ENCODE measurements at places on chromosomes 7 and 10.

DNA sequence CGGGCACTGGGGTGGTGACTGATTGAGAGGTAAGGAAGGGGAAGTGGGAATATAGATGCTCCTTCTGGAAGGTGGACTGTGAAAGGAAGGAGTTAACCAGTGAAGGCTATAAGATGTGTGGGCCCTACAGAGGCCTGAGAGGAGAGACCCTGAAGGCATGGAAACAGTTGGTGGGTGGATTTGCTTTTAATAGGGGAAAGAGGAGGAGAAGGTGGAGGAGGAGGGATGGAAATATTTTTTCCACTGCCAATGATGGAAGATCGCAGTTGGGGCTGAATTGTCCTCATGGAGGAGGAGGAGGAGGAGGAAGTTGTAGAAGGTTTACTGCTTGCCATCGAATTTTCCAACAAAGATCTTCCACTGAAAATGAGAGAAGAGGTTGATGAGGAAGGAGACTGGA is 80.3 kb downstream of the KIAA1217 start:
- no peak for DNase-seq

- no peak for DNase-seq
Observed at GRCh38 chr10:34780818-34781380, 34.2 kb downstream of the PARD3 start.

- no peak for DNase-seq
Observed at GRCh38 chr10:43042503-43043341, 34.1 kb upstream of the RET start.

GRCh38 chr7:157483971-157484410 is 147.2 kb downstream of the DNAJB6 start:
- DNase-seq, result no peak

- DNase-seq, result no peak
Observed at GRCh38 chr7:100066953-100067352, 14.6 kb downstream of the ZNF3 start.

- no peak for DNase-seq
Observed at GRCh38 chr10:72089618-72090017, 1.3 kb upstream of the SPOCK2 start.

DNA sequence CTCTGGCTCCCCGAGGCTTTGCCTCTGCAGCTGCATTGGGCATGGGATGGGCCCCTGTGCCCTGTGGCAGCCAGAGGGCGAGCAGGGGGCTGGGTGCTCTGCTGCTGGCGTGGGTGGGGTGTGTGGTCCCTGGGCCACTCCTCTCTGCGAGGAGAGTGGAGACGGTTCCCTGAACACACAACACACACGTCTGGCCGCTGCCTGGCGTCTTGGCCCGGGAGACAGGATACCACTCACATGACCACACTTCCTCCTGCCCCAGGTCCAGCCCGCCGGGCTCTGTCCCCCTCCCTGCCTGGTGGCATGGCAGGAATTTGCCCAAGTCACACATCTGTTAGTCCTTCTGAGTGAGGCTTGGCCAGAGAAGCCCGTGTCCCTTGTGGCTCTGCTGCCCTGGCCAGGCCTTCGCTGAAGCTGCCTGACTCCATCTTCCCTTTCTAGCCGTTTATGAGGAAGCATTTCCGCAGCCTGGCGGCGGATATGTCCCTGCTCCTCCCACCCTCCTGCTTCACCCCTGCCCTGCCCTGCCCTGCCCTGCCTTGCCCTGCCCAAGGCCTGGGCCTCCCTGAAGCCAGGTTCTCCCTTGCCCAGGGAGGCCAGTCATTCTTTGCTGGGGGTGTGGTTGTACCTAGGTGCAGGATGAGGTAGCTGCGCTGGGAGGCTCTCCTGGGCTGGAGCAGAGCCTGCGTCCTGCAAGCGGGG is 3.0 kb downstream of the BRI3 start:
- DNase-seq, result no peak

GRCh38 chr10:132723330-132723970 is 62.5 kb downstream of the NKX6-2 start:
- DNase-seq, result no peak

DNA sequence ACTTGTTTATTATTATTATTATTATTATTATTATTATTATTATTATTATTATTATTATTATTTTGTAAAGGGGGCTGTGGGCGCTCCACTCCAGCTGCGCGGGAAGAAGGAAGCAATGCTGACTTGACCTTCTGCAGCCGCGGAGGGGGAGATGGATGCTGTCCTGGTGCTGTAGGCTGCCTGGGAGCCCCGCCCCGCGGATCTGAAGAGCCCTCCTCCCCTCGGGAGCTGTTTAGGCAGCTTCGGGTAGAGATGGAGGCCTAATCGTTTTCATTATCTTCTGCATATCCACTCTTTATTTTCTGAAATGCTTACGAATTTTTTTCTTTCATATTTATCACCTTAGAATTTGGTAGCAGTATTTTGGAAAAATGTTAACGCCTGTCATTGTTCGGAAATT is 101.2 kb upstream of the KLF6 start:
- DNase-seq, result no peak

DNA sequence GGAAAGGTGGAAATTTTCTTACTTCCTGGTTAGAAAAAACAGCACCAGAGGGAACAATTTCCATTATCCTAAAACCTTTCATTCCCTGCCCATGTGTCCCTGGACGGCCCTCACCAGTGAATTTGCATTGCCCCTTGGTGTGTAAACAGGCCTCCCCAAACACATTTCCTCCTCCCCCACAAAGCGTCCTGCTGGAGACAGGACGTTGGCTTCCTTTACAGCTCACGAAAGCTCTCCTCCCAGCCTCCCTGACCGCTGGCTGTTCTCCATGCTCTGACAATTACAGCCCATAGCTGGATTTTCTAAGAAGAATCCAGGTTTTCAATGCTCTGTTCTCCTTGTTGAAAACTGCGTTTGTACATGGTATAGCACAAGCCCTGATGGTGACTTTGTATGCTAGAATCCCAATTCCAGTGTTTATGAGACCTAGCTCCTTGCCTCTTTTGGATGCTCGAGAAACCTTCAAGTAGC is 724.2 kb upstream of the CELF2 start:
- DNase-seq, result no peak

GRCh38 chr10:3127921-3128320 is 44.7 kb downstream of the PITRM1 start:
- DNase-seq, result no peak

DNA sequence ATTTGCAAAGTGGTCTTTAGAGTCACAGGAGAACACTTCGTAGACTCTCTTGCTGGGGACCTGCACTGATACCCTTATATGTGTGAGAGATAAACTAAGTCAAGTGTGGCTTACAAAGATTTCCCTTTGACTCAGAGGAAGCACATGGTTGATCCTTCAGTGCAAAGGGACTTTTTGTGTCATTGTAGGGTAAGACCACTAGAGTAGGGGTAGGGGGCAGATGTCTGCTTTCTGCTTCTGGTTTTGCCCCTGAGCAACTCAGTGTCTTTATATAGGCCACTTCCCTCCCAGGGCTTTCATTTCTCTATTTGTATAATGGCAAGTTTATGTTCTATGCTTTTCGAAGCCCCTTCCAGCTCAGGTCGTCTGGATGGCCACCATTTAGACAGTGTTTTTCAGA is 281.7 kb downstream of the SORCS3 start:
- DNase-seq, result no peak

GRCh38 chr7:6159097-6159483 is 113.3 kb downstream of the CYTH3 start:
- DNase-seq, result no peak

DNA sequence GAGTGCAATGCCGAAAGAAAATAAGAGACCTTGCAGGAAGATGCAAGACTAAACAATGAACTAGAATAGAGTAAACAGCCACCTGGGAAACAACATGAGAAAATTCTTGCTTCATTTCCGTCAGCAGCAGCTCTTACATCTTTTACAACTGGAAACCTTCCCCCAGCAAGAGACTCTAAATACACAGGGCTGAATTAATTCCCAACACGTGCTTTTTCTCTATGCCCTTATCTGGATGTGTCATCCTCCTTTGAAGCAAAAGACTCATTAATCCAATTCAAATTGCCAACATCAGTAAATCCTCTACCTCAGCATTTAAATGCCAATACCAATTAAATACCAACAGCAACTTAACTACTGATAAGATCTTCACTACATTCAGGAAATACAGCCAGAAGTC is 99.0 kb upstream of the PDE1C start:
- no peak for DNase-seq

DNA sequence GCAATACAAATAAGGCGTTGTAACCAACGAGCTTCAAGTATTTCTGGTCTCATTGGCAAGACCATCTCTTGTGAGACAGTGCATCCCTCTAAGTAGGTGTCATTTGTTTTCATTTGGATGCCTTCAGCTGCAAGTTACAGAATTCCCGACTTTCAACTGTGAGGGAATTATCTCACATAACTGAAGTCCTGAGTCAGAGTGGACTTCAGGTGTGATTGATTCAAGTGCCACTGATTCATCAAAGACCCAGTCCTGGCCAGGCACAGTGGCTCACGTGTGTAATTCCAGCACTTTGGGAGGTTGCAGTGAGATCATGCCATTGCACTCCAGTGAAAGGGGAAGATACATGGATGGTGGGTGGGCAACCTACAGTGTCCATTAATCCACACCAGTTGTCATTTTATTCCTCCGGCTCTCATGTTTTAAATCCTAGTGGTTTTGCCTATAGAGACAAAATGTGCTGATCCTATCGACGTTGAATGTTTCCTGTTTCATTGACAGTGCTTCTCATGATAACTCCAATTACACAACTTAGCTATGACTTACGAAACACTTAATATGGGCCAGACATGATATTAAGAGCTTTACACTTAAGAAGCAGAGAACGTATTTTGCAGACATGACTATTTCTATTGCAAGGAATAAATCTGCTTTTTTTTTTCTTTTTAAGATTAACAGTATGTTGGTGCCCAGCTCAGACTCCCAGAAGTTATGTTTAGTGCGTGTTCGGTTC is 268.0 kb downstream of the FRMD4A start:
- DNase-seq, result no peak

DNA sequence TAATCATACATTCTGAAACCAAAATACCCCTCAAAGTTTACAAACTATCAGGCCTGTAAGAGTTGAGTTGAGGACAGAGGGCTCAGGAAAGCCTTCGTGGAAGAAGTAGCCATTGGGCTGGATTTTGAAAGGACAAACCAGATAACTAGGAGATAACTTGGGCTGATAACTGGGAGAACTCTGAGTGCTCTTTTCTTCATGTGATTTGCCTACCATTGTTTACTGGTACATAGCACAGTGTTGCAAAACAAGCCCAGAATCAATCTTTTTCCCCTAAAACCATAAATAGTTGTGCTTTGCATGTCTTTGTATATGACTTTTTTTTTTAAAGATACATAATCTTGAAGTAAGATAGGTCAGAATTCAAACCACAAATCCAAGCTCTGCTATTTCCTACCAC is 106.7 kb upstream of the ITGB1 start:
- DNase-seq, result no peak

Measured in stimulated activated CD8-positive, alpha-beta memory T cell treated with anti-CD3 and anti-CD28 coated beads, Interleukin-4, amount 100 ng/mL, for 1 hour (primary cell).